ENCODE measurements at places on chromosomes 3 and 15.

GRCh38 chr3:23720885-23721284, 84.9 kb upstream of the UBE2E1 start:
- no peak for DNase-seq
- H3K4me1 ChIP-seq = peaks cover 3% of the 10 kb centered on the region
- no peaks in the 10 kb centered on the region for H3K27me3 ChIP-seq
- peaks cover 2% of the 10 kb centered on the region for H3K36me3 ChIP-seq
- no peak overlapping the region for H3K27ac ChIP-seq

- H3K27me3 ChIP-seq = no peaks in the 10 kb centered on the region
- no peak overlapping the region for H3K27ac ChIP-seq
- H3K36me3 ChIP-seq = no peaks in the 10 kb centered on the region
These were observed 77.0 kb upstream of the CNTN6 start for GRCh38 chr3:1015826-1016225.

DNA sequence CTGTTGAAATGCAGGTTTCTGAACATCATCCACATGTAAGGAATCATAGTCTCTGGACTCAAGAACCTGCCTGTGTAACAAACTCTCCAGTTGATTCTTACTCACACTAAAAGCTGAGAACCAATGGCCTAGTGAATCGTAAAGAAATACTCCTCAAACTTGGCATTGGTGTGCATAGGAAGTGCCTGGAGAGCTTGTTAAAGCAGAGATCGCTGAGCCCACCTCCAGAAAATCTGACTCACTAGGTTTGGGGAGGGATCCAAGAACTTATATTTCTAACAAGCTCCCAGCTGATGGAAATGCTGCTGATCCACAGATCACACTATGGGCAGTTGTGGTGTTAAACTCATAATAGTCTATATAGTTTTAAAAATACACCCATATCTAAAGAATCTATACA, 55.8 kb upstream of the LMCD1 start:
- no peaks in the 10 kb centered on the region for H3K27me3 ChIP-seq
- no peak for DNase-seq
- H3K4me1 ChIP-seq = peaks cover 12% of the 10 kb centered on the region
- H3K36me3 ChIP-seq = no peaks in the 10 kb centered on the region
- peak overlapping the region; percentile 76 for H3K27ac ChIP-seq

- H3K36me3 ChIP-seq = no peaks in the 10 kb centered on the region
- H3K4me3 ChIP-seq = no peak overlapping the region
- no peak for DNase-seq
- H3K27ac ChIP-seq = no peak overlapping the region
- H3K27me3 ChIP-seq = no peaks in the 10 kb centered on the region
- H3K4me1 ChIP-seq = peaks cover 34% of the 10 kb centered on the region
These were observed 359.8 kb upstream of the C2CD4B start for GRCh38 chr15:62524848-62525247.

- H3K4me1 ChIP-seq = no peaks in the 10 kb centered on the region
- H3K36me3 ChIP-seq = peaks cover 2% of the 10 kb centered on the region
- no peak overlapping the region for H3K27ac ChIP-seq
These were observed 12.5 kb downstream of the OXNAD1 start for GRCh38 chr3:16277471-16277870.

GRCh38 chr3:194184265-194184751, 48.4 kb downstream of the HES1 start:
- no peak for DNase-seq
- H3K27ac ChIP-seq = peak overlapping the region; percentile 78
- no peak overlapping the region for H3K4me3 ChIP-seq

DNA sequence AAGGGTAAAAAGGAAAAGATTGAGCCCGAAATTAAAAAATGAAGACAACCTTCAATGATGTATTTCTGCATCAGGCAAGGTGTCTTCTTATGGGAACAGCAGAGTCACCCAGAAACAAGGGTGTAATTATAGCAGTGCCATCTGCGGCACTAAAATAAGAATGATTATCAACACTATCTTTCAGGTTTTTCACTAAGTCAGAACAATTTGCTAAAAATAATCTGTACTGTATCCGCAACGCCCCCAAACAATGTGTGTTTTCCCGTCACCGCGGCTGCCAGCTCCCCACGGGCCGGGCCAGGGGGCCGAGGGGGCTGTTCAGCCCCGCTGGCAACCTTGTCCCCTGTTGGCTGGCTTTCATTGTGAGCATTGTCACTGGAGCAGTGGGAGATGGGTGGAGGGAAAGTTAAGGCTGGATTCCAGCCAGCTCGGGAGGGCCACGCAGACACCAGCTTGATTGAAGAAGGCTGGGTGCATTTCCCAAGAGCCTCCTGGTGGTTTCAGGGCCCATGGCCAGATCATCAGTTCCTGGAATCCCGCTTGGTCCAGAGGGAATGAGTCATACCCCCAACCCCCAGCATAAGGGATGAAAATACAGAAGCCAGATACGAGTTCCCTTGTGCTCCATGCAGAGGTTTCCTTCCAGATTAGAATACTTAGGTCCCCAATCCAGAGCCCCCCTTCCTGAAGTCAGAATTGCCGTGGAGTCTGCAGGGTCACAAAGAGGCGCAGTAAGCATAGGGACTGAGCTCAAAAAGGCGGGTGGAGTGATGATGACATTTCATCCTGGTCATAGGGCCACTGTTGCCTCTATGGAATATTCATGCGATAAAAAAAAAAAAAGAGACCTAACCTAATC, 90.2 kb upstream of the KLF13 start:
- peak; percentile 54 for DNase-seq
- peaks cover 21% of the 10 kb centered on the region for H3K4me1 ChIP-seq
- H3K27me3 ChIP-seq = peaks cover 13% of the 10 kb centered on the region
- no peaks in the 10 kb centered on the region for H3K36me3 ChIP-seq
- H3K27ac ChIP-seq = peak overlapping the region; percentile 96

GRCh38 chr3:144879701-144880100, 908.1 kb downstream of the DIPK2A start:
- no peaks in the 10 kb centered on the region for H3K36me3 ChIP-seq
- no peak overlapping the region for H3K4me3 ChIP-seq
- H3K27ac ChIP-seq = no peak overlapping the region
- DNase-seq = no peak

GRCh38 chr3:140763532-140763931, 85.7 kb downstream of the TRIM42 start:
- H3K27me3 ChIP-seq = peaks cover 24% of the 10 kb centered on the region
- H3K4me1 ChIP-seq = peaks cover 2% of the 10 kb centered on the region
- H3K4me3 ChIP-seq = no peak overlapping the region
- H3K36me3 ChIP-seq = no peaks in the 10 kb centered on the region

GRCh38 chr3:189659571-189659970, 28.4 kb downstream of the TP63 start:
- no peak for DNase-seq
- H3K4me3 ChIP-seq = no peak overlapping the region
- peaks cover 15% of the 10 kb centered on the region for H3K36me3 ChIP-seq
- no peak overlapping the region for H3K27ac ChIP-seq
- H3K4me1 ChIP-seq = peaks cover 4% of the 10 kb centered on the region

GRCh38 chr3:139185527-139185926, 140.8 kb upstream of the PRR23C start:
- H3K4me3 ChIP-seq = no peak overlapping the region
- H3K27me3 ChIP-seq = no peaks in the 10 kb centered on the region
- H3K36me3 ChIP-seq = no peaks in the 10 kb centered on the region
- H3K4me1 ChIP-seq = peaks cover 30% of the 10 kb centered on the region
- no peak for DNase-seq
- H3K27ac ChIP-seq = peak overlapping the region; percentile 53

GRCh38 chr15:87764461-87765240, 491.9 kb downstream of the NTRK3 start:
- DNase-seq = no peak
- H3K36me3 ChIP-seq = no peaks in the 10 kb centered on the region
- H3K4me1 ChIP-seq = peaks cover 12% of the 10 kb centered on the region

GRCh38 chr15:67280217-67280616, 25.6 kb downstream of the IQCH start:
- peaks cover under 1% of the 10 kb centered on the region for H3K36me3 ChIP-seq
- DNase-seq = no peak
- H3K4me3 ChIP-seq = no peak overlapping the region
- no peaks in the 10 kb centered on the region for H3K4me1 ChIP-seq
- H3K27me3 ChIP-seq = no peaks in the 10 kb centered on the region

- peaks cover 9% of the 10 kb centered on the region for H3K27me3 ChIP-seq
- DNase-seq = no peak
- no peaks in the 10 kb centered on the region for H3K36me3 ChIP-seq
- no peak overlapping the region for H3K4me3 ChIP-seq
These were observed 10.6 kb upstream of the PARL start for GRCh38 chr3:183895296-183895695.

- DNase-seq = no peak
- peaks cover 9% of the 10 kb centered on the region for H3K27me3 ChIP-seq
- H3K4me3 ChIP-seq = no peak overlapping the region
- peaks cover 18% of the 10 kb centered on the region for H3K4me1 ChIP-seq
These were observed 108.8 kb upstream of the PLAAT1 start for GRCh38 chr3:193132241-193132640.

GRCh38 chr3:123750659-123751420, 133.3 kb downstream of the MYLK start:
- H3K4me1 ChIP-seq = peaks cover 9% of the 10 kb centered on the region
- no peak for DNase-seq
- no peaks in the 10 kb centered on the region for H3K27me3 ChIP-seq
- no peaks in the 10 kb centered on the region for H3K36me3 ChIP-seq

DNA sequence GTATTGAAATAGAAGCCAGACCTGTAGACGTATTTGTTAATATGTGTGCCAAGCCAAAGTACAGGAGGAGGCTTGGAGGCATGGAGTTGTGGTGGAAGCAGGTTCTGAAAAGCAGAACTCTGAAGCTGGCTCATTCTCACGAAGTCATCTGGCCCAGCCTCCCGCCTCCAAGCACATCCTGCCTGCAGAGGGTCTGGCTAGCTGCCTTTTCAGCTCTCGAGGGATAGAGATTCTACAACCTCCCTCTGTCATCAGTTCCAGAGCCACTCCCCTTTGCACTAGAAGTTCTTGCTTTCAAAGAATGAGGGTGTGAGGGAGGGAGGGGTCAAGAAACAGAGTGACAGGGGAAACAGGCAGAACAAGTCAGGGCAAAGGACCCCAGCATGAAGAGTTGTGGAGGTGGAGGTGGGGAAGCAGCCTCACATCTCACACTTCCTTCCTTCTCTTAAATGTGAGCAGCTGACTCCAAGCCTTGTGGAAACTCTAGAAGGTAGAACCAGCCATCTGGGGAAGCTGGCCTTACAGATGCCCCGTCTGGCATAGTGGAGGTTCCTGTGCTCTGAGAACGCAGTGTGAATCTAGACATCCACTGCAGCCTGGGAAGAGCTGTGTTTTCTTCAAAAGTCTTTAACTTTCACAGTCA, 95.3 kb downstream of the SLC49A4 start:
- peaks cover 14% of the 10 kb centered on the region for H3K4me1 ChIP-seq
- no peak overlapping the region for H3K4me3 ChIP-seq
- DNase-seq = no peak
- peak overlapping the region; percentile 19 for H3K27ac ChIP-seq

DNA sequence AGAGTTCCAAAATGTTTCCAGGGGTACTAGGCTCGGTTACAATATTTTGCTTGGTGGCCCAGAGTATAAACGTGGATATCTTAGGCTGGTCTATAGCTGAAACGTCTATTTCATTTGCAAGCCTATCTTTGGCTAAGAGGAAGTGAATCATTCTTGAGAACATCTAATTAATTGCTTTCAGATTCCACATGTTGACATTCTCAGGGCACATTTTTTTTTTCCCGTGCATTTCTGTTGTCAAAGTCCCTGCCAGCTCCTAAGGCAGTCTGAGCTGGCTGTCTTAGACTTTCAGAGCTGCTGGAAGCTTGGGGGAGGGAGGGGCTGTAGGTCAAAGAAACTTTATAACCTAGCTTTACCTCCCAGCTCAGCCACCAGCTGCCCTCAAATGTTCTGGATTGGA, 23.2 kb upstream of the LAMP3 start:
- no peak overlapping the region for H3K27ac ChIP-seq
- peaks cover 9% of the 10 kb centered on the region for H3K27me3 ChIP-seq
- H3K36me3 ChIP-seq = no peaks in the 10 kb centered on the region
- H3K4me3 ChIP-seq = no peak overlapping the region

DNA sequence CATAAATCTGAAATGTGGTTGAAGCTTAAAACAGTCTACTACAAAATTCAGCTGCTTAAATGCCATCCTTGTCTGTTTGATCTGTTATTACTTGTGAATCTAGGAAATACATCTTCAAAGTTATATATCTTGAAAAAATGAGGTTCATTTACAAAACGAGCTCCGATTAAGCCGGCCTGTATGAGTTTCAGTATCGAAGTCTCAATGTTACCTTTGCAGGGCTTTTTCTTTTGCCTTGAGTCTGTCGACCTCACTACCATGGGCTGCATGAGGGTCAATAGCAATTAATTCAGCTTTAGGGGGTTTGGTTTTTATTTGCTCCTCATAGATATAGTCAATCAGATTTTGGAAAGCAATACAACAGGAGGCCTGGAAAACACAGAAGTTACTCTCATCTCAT, 23.2 kb downstream of the ERICH6 start:
- H3K36me3 ChIP-seq = no peaks in the 10 kb centered on the region
- H3K4me1 ChIP-seq = no peaks in the 10 kb centered on the region
- no peak for DNase-seq
- H3K4me3 ChIP-seq = no peak overlapping the region
- no peak overlapping the region for H3K27ac ChIP-seq
- peaks cover 2% of the 10 kb centered on the region for H3K27me3 ChIP-seq

GRCh38 chr3:134463676-134464063, 22.1 kb downstream of the ANAPC13 start:
- no peaks in the 10 kb centered on the region for H3K36me3 ChIP-seq
- no peaks in the 10 kb centered on the region for H3K27me3 ChIP-seq
- DNase-seq = no peak

GRCh38 chr3:43418601-43419272, 132.4 kb downstream of the SNRK start:
- no peak for DNase-seq
- H3K27me3 ChIP-seq = no peaks in the 10 kb centered on the region
- peaks cover 7% of the 10 kb centered on the region for H3K36me3 ChIP-seq
- no peak overlapping the region for H3K27ac ChIP-seq

DNA sequence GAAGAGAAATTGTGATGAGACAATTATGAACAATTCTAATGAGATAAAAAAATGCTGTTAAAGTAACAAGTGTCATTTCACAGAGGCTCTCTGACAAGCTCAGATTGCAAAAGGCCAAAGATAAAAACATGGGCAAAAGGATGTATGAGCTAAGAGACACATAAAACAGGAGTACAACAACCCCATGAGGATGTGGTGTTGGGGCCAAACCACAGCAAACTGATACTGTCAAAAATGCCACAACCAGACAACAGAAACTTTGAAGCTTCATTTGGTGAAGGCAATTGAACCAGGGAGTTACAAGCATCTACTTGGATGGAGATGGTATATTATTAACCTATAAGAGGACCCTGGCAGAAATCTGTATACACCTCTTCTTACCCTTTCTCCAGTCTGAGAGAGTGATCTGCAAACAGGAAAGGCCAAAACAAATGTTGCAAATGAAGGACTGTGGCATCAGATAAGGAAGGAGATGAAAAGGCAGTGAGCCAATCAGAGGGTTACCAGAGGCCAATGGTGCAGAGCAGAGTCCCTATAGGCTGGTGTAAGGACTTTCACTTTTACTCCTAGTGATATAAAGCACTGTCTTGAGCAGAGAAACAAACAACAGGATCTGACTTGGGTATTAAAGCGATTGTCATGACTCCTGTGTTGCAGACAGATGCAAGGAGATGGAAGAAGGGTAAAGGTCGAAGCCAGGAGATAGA, 659.0 kb downstream of the NTRK3 start:
- peaks cover 3% of the 10 kb centered on the region for H3K27me3 ChIP-seq
- H3K36me3 ChIP-seq = no peaks in the 10 kb centered on the region
- no peak for DNase-seq
- H3K4me1 ChIP-seq = no peaks in the 10 kb centered on the region
- no peak overlapping the region for H3K4me3 ChIP-seq
- no peak overlapping the region for H3K27ac ChIP-seq

GRCh38 chr3:54531741-54532140, 396.1 kb downstream of the LRTM1 start:
- H3K36me3 ChIP-seq = no peaks in the 10 kb centered on the region
- H3K27ac ChIP-seq = no peak overlapping the region
- no peak for DNase-seq

All from mesothelial cell of epicardium (in vitro differentiated cells).